ENCODE measurements at places on chromosomes 11 and 22.

DNA sequence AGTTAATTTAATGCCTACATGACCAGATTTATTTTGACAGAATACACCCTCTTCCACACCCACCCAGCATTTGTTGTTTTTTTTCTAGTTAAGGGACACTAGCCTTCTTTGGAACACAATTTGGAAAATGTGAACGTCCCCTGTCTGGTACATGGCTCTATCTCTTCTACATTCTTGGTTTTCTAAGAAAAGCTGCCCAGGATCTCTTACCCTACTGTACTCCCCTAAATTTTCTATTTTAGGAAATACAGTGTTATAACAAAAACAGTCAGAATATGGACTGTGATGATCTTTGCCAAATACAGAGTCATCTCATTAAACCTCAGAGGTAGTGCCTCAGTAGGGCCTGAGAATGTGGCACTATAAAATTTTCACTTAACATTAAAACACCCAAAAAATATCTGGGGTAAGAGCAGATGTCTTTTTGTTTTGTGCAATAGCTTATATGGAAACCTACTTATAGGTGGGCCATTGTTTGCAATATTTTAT, 93.1 kb upstream of the SPON1 start:
- no peak for DNase-seq

GRCh38 chr11:107392611-107393010, 65.0 kb downstream of the CWF19L2 start:
- DNase-seq, result no peak

GRCh38 chr11:114384487-114384886, 15.8 kb downstream of the C11orf71 start:
- no peak for DNase-seq

DNA sequence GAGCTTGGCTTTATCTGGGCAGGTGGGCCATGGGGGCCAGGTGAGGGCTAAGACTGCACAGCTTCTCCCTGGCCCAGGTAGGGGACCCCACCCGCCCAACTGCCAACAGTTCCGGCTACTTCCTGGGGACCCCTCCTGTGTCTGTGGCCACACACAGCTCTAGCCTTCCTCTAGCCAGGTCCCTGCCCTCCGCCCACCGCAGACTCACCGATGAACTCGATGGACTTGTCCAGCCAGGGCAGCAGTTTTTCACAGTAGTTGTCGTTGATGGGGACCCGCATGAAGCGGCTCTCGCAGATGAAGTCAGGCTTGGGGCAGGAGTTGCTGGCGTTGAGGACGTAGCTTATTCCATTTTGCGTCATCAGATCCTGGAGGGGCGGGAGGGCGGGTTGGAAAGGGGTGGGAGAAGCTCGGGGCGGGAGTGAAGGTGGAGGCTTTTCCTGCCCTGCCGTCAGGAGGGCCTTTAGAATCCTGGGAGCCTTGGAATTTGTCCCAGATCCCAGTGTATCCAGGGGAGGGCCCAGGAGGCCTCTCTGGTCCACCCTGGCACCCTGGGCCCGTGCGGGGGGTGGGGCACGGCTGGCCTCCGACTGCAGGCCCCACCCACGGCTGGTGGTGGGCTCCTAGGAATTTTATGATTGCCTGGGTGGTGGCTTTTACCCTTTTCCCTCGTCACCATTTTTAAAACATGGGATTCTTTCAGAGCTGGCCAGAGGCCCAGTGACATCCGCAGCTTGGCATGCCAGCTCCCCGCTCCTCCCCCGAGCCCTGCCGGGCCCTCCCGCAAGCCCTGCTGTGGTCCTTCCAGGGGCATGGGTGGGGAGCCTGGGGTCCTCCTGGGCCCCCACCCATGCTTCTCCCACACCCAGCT, 13.9 kb downstream of the DUSP8 start:
- peak; percentile 95 for DNase-seq

DNA sequence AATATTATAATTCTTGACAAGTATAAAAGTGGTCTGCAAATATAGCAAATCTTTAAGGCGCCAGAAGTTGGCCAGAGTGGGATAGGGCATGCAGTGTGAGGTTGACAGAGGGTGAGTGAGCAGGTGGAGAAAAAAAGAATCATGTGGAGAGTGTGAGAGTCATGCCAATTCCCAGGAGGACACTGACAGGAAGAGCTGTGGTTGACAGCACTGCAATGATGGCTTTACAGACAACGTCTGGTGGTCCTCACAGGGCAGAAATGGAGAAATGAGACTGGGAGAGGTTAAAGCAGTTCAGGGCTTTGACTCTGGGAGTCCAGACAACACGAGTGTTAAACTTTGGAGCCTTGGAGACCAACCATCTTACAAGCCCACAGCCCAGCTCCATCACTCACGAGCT, 34.9 kb downstream of the SERPIND1 start:
- no peak for DNase-seq

- no peak for DNase-seq
Observed at GRCh38 chr11:32008880-32009551, 81.9 kb upstream of the RCN1 start.

DNA sequence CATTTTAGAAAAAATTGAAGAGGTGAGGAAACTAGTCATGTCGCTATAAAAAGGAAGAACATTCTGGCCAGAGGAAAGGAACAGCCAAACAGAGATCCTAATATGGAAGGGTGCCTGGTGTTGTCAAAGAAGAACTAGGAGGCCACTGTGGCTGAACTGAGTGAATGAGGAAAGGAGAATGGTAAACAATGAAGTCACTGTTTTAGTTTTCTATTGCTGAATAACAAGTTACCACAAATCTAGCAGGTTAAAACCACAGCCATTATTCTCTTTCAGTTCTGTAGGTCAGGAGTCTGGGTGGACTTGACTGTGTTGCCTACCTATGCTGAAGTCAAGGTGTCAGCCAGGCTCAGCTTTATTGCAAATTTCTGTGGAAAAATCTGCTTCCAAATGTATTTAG, 549.3 kb upstream of the CCDC90B start:
- no peak for DNase-seq

DNA sequence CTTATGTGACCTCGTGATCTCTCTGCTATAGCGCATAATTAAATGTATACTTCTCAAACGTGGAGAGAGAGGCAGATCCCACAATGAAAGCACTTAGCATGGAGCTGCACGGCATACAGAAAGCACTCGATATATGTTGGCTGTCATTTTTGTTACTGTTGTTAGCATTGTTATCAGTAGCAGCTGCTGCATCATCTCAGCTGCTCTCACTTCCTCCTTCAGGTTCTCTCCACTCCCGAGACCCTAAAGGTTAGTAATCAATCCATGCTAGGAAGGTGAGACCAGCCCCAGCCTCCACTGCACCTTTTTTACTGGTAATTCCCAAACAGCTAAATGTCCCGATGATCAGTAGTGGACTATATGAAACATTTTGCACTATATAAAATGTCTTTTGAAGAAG, 13.4 kb upstream of the API5 start:
- DNase-seq, result no peak

GRCh38 chr11:133519560-133519959, 12.7 kb downstream of the OPCML start:
- DNase-seq, result no peak

DNA sequence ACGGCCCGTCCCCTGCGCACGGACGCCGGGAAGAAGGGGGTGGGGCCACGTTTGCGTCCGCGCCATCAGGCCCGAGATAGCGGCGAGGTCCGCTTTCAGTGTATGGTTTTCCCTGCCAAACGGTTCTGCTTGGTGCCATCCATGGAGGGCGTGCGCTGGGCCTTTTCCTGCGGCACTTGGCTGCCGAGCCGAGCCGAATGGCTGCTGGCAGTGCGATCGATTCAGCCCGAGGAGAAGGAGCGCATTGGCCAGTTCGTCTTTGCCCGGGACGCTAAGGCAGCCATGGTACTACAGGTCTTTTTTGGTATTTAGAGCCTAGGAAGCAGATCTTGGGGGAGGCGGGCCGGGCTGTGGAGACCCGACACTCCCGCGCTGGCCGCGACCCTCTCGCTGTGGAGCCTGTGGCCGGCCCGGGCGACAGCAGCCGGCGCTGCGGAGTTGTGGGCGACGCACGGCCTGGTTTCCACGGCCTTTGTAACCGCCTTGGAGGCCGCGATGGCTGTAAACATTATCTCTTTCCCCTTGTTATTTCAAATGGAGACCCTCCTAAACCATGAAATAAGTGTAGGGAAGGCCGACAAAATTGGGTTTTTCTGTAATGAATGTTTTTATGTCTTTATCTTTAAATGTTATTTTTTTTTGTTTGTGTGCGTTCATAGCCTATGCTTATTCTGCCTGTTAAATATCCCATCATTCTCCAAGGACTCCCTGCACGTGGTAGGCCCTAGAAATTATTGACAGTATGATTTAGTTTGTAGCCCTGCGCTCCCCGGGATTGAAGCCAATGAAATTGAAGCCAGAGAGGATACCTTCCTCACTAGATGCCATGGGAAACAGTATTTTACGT, at the start of gene AASDHPPT:
AASDHPPT (plus strand) TSS at position 54 of the 847 bp plus-strand sequence; CDS start at position 103, 49 bp downstream.
- peak; percentile 42 for DNase-seq

GRCh38 chr22:17957693-17958092, 66.7 kb downstream of the MICAL3 start:
- DNase-seq, result no peak

GRCh38 chr22:39647836-39648629, 77.5 kb downstream of the CACNA1I start:
- no peak for DNase-seq

Data from EH (cell line).